ENCODE measurements at places on chromosomes 6 and 20.
A peak's percentile ranks its signal among the peaks of the same experiment; 100 is the strongest.

DNA sequence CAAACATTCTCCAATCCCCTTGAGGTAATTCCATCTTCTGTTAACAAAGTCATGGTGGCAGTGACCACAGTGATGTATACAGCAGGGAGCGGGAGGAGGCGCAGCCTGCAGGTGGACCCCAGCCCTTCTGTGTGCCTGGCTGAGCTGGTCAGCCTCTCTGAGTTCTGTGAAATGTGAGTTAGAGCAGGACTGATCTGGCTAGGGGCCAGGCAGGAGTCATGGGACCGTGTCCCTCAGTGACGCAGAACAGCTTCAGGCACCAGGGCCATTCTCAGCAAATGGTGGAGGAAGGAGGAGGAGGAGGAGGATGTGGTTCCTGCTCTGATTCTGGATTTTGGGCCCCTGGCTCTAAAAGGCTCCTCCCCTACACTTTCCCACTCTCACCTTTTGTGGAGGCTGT is 6.9 kb downstream of the PHACTR3 start:
- no peak for DNase-seq

DNA sequence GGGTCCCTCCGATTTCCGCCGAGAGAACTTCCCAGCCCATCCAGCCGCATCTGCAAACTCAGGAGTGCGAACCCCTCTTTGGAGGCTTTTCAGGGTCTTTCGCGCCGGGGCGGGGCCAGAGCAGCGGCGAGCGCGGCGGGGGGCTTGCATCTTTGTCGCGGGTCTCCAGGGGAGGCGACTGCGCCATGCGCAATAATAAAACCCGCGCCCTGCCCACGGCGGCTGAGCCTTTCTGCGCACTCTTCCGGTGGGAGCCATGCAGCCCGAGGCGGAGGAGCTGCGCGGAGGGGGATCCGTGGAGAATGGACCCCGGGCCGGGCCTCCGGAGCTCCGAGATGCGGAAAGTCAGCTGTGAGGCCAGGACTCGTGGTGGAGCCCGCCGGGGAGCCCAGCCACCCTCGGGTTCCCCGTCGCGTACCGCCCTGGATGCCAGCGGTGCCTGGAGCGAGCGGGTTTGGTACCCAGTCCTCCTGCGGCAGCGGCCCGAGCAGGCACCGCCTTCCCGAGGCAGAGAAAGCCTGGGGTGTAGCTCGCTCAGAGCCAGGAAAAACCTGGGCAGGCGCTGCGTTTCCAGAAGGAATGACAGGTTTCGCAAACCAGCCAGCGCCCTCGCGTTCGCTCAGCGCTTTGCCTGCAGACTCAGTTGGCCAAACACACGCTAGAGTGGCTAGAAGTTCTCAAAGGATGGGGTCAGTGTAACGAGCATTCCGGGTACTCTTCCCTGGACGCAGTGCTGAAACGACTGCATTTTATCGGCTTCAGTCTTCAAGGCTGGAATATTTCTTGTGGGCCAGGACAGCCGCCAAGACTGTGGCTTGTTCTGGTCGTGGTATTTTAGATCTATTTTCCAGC is 1.2 kb downstream of the AKAP12 start:
- peak; percentile 62 for DNase-seq

DNA sequence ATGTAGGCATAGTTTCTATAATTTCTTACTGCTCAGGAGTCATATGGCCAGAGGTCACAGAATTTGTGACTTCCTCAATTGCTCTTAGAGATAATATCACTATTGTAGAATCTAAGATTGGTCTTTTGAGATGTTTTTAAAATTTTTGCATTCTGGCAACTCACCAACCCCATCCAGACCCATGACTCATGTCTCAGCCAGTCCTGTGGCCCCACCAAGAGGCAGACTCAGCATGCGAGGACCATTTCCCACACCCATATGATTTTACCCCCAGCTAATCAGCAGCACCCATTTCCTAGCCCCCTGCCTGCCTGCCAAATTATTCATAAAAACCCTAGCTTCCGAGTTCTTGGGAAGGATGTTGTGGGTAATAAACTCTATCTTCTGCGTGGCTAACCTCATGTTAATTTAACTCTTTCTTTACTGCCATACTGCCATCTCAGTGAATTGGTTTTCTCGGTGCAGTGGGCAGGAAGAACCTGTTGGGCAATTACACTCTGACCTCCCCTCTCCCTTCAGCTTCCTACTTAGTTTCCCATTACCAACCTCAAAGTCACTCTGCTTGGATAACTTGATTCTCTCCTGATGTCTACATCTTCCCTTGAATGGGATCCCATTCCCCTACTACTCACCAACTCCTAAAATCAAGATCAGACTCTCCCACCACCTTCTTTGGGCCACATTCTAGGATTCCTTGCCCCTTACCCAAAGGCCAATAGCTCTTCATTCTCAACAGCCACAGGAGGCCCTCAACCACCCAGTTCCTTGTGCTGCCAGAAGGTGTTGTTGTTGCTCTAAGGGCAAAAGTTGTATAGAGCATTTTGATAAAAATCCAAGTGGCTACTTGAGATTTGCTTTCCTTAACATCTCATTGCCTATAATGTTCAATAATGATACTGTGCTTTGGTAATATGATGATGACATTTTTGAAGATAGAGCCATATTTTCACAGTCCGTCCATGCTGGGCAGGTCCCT is 16.2 kb upstream of the IYD start:
- DNase-seq, result no peak

DNA sequence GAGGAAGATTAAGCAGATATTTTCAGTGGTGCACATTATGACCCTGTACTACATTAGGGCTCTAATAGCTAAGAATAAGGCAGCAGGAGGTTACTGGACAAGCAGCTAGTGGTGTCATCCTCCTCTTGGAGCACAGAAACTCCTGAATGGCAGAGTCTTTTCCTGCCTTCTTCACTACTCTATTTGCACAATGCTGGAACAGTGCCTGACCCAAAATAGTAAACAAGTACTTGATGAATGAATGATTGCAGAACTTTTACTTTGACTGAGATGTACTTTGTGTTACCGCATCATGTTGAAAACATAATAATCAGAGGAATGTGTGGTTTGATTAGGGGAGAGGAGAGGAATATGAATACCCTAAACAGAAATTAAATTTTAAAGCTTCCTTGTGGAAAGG is 30.0 kb upstream of the UST start:
- no peak for DNase-seq

- DNase-seq, result no peak
Observed at GRCh38 chr20:50605136-50605535, 86.2 kb downstream of the RIPOR3 start.

DNA sequence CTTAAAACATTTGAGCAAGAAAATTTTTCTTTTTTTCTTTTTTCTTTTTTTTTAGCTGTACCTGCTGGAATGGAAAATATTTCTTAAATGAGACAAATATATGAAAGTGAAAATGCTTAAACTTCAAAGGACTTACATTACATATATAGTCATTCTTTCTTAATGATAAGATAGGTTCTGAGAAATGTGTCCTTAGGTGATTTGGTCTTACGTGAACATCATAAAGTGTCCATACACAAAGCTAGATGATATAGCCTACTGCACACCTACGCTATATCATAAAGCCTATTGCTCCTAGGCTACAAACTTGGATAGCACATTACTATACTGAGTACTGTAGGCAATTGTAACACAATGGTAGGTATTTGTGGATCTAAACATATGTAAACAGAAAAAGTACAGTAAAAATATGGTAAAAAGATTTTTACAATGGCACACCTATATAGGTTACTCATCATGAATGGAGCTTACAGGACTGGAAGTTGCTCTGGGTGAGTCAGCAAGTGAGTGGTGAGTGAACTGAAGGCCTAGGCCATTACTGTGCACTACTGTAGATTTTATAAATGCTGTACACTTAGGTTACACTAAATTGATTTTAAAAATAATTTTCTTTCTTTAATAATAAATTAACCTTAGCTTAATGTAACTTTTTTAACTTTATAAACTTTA is 54.6 kb downstream of the RPP21 start:
- DNase-seq, result no peak

GRCh38 chr6:63418741-63419140 is 99.0 kb upstream of the LGSN start:
- DNase-seq, result no peak

DNA sequence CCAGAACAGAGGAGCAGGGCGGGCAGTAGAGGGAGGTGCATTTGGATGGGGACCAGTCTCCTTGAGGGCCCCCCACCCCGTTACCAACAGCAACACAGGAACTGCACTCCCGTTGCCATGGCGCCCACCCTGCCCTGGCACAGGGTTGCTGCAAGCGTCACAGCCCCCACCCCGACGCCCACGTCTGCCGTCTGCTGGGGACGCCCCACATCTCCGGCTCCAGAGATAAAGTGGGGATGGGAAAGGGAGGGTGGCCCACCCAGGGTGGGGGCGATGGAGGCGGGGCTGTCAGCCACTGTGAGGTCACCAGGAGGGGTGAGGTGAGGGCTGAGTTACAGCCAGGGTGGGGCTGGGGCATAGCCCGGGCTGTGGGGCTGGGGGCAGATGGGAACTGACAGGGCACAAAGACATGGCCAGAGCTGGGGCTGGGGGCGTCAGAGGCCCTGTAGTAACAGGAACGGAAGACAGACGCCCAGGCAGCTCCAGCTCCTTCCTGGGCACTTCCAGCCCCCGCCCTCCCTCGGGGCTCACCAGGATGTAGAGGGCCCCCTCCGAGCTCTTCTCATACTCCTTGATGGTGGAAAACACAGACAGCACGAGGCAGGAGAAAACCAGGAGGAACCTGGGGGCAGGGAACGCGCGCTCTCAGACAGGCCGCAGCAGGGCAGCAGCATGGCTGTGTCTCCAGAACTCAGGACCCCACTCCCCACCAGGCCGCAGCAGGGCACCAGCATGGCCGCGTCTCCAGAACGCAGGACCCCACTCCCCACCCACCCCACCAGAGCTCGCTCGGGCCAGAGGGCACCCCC is 26.0 kb downstream of the KCNQ2 start:
- peak; percentile 21 for DNase-seq

- DNase-seq, result no peak
Observed at GRCh38 chr6:14339711-14340584, 222.4 kb downstream of the CD83 start.

DNA sequence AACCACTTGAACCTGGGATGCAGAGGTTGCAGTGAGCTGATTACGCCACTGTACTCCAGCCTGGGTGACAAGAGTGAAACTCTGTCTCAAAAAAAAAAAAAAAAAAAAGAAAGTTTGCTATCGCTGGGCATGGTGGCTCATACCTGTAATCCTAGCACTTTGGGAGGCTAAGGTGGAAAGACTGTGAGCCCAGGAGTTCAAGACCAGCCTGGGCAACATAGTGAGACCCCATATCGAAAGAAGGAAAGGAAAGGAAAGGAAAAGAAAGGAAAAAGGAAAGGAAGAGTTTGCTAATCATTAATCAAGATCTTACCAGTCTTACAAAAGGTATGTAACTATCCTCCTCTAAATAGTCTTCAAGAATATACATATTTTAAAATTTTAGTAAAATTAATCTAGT is 55.4 kb upstream of the SMIM29 start:
- no peak for DNase-seq

GRCh38 chr6:2257363-2257762 is 12.0 kb upstream of the GMDS start:
- peak; percentile 14 for DNase-seq

- no peak for DNase-seq
Observed at GRCh38 chr6:122198922-122199321, 200.5 kb upstream of the HSF2 start.

GRCh38 chr20:63652192-63652980 is 838 bp downstream of the STMN3 start:
- DNase-seq, result peak; percentile 46

Measured in tongue (tissue), 3 donors.